ENCODE measurements at places on chromosomes 5 and 9. TPM values are rescaled to one million over a fixed set of nuclear protein-coding genes. Genes with fewer than 3 reads are reported as not detected.

GRCh38 chr5:38013107-38013506 is 173.3 kb upstream of the GDNF start:
- no peak for DNase-seq

- no peak for DNase-seq
Measured at GRCh38 chr9:123669346-123669745, 260.6 kb downstream of the DENND1A start.

GRCh38 chr9:109017061-109017460 is 3.8 kb upstream of the CTNNAL1 start:
- DNase-seq, result no peak

C9orf153 gene
- total RNA-seq, result 3.0 TPM

PLPP7 gene
- 4.1 TPM for total RNA-seq

- DNase-seq, result no peak
Measured at GRCh38 chr5:88878976-88879375, 4.0 kb downstream of the MEF2C start.

GRCh38 chr5:180115326-180116076 is 43.9 kb upstream of the RNF130 start:
- DNase-seq, result no peak

- no peak for DNase-seq
Measured at GRCh38 chr5:178477802-178478201, 112.4 kb downstream of the COL23A1 start.

DNA sequence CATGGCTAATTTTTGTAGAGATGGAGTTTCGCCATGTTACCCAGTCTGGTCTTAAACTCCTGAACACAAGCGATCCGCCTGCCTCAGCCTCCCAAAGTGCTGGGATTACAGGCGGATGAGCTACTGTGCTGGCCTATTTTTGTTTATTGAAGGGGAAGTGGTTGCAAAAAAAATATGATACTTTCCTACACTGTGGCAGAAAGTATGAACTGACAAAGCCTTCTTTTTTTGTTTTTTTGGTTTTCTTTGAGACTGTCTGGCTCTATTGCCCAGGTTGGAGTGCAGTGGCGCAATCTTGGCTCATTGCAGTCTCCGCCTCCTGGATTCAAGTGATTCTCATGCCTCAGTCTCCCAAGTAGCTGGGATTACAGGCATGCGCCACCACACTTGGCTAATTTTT is 50.9 kb downstream of the OSTF1 start:
- DNase-seq, result no peak

GRCh38 chr5:115382989-115383388 is 86.5 kb upstream of the CCDC112 start:
- no peak for DNase-seq

DNA sequence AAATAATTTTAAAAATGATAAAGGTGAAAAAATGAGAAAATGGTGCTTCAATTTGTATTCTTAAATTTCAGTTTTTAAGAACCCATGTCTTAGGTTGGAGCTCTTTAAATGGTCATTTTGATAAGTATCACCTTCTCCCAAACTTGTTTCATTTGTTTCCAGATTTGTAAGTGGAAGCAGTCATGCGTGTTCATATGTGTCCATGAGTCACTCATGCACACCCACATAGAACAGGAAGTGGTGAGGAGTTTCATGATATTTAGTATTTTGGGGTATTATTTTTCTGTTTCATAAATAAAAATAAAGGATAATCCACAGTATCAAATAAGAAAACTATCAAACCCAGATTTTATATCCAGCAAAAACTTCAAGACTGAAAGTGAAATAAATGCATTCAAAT is 570.4 kb upstream of the ST8SIA4 start:
- DNase-seq, result no peak

Measured in urinary bladder (tissue), 4 donors.